Thoracic aorta (tissue), 2 donors: ENCODE measurements at places on chromosomes 2 and 18. TPM values are rescaled to one million over a fixed set of nuclear protein-coding genes. Genes with fewer than 3 reads are reported as not detected.

DNA sequence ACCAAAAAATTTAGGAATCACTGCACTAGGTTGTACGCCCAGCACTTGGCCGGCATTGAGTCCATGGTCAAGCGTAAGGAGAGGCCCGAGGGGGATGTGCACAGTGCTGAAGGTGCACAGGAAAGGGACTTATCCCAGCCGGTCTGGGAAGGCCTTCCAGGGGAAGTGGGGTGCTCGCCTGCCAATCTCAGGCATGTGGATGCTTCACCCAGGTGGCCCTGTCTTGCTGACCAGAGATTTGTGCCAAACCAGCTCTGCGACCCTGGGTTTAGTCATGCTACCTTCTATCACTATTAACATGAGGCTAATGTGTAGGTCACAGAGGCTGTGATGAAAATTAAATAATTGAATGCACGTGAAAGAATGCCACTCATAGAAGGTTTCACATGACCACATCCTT, 1.7 kb upstream of the ITM2C start:
- no peaks in the 10 kb centered on the region for H3K27me3 ChIP-seq
- no peak overlapping the region for H3K4me3 ChIP-seq
- no peak for DNase-seq

- no peak overlapping the region for H3K4me3 ChIP-seq
- H3K27ac ChIP-seq, result no peak overlapping the region
- no peaks in the 10 kb centered on the region for H3K4me1 ChIP-seq
- H3K36me3 ChIP-seq, result no peaks in the 10 kb centered on the region
- H3K27me3 ChIP-seq, result no peaks in the 10 kb centered on the region
Measured at GRCh38 chr2:147172493-147173188, 672.2 kb upstream of the ACVR2A start.

DNA sequence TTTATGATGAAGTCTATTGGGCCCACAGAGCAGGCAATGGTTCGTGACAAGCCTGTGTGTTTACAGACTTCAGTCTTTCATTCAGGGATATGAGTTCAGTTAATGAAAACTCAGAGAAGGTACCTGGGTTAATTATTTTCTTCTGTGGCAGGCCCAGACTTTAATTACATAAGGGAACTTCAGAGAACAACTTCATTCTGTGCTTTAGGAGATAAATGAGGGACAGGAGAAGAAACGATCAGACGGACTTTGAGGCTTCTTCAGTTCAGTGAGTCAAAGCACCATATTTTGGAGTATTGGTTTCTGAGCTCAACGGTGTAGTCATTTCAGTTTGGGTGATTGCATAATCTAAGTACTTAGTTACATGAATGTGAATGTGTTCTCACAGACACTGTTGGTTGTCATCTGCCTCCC, 203.0 kb upstream of the KCNJ3 start:
- no peak overlapping the region for H3K4me3 ChIP-seq
- no peaks in the 10 kb centered on the region for H3K36me3 ChIP-seq
- H3K27ac ChIP-seq, result no peak overlapping the region
- no peaks in the 10 kb centered on the region for H3K27me3 ChIP-seq
- peaks cover 4% of the 10 kb centered on the region for H3K4me1 ChIP-seq
- no peak for DNase-seq

The CNGA3 gene
- not detected for total RNA-seq

DNA sequence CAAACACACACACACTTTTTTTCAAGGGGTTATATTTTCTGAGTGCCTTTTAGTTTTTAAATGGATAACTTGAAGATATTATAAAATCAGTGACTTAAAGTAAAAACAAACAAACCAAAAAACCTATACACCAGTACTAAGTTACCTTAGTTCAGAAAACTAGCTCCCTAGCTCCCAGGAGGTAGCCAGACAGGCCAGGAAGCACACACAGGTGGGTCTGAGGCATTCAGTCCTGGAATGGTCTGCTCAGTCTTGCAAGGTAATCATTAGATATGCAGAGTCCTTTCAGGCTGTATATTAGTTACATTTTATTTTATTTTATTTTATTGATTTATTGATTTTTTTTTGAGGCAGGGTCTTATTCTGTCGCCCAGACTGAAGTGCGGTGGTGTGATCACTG, 10.7 kb upstream of the DYNC2LI1 start:
- no peak overlapping the region for H3K4me3 ChIP-seq
- H3K36me3 ChIP-seq, result no peaks in the 10 kb centered on the region
- H3K27ac ChIP-seq, result no peak overlapping the region
- no peak for DNase-seq
- H3K27me3 ChIP-seq, result no peaks in the 10 kb centered on the region

GRCh38 chr2:149388120-149388816, 57.9 kb downstream of the LYPD6 start:
- DNase-seq, result no peak
- H3K4me1 ChIP-seq, result no peaks in the 10 kb centered on the region
- no peak overlapping the region for H3K4me3 ChIP-seq

DNA sequence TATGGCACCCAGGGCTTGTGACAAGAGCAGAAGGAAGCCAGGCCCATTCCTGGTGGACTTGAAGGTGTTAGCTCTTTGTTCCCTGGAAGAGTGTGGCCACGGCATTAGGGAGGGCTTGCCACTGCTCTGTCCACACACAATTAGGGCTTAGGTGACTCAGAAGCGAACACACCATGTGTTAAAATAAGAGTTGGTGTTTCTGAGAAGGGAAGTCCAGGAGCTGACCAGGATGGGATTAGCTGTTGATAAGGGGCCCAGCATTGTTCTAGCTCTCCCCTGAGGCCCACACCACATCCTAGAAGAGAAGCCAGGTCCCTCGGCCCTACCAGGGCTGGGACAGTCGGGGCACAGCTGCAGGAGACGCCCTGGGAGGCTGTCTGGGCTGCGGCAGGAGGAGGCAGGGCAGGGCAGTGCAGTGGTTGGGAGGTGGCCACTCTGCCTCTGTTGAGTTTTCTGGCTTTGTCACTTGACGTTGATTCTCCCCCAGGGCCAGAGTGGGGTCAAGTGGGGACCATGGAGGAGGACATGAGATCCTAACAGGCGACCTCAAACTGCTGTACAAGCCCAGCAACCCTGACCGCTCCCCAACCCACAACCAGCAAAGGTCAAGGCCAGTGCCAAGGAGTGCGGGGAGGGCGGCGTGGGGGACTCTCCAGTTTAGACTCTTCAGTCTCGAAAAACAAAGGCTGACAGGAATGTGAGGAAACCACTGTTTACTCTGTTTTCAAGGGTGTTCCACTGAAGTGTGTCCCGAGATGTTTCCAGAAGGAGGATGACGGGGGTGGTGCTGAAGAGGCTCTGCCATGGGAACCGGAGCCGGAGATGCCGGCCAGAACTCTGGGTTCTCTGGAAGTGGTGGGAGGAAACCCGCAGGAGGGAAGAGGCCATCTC, 16.8 kb downstream of the GNLY start:
- peaks cover 7% of the 10 kb centered on the region for H3K4me1 ChIP-seq
- no peak overlapping the region for H3K4me3 ChIP-seq
- no peaks in the 10 kb centered on the region for H3K36me3 ChIP-seq
- no peak for DNase-seq

The ARHGAP25 gene
- total RNA-seq, result 14.5 TPM

DNA sequence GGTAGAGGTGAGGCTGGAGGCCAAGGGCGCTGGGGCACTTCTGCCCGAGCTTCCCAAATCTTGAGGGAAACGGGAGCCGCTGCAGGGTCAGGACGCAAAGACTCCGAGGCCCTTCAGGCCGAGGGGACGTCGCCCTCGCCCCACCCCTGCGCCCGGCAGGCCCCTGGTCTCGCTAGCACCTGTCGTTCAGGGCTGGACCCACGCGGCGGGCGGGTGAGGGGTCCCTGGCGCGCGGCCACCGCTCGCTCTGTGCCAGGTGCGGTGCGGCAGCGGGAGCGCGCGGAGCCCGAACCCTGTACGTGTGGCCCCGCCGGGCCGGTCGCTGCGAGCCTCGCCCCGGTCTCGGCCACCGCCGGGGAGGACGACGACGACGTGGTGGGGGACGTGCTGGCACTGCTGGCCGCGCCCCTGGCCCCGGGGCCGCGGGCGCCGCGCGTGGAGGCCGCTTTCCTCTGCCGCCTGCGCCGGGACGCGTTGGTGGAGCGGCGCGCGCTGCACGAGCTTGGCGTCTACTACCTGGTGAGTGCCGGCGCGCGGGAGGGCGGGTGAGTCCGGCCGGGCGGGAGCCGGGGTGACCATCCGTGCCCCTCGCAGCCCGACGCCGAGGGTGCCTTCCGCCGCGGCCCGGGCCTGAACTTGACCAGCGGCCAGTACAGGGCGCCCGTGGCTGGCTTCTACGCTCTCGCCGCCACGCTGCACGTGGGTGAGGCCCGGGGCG, 4.9 kb downstream of the ERFE start:
- H3K27ac ChIP-seq, result no peak overlapping the region
- H3K4me1 ChIP-seq, result peaks cover 34% of the 10 kb centered on the region
- no peak for DNase-seq
- no peaks in the 10 kb centered on the region for H3K36me3 ChIP-seq
- H3K27me3 ChIP-seq, result no peaks in the 10 kb centered on the region
- H3K4me3 ChIP-seq, result peak overlapping the region; percentile 60

DNA sequence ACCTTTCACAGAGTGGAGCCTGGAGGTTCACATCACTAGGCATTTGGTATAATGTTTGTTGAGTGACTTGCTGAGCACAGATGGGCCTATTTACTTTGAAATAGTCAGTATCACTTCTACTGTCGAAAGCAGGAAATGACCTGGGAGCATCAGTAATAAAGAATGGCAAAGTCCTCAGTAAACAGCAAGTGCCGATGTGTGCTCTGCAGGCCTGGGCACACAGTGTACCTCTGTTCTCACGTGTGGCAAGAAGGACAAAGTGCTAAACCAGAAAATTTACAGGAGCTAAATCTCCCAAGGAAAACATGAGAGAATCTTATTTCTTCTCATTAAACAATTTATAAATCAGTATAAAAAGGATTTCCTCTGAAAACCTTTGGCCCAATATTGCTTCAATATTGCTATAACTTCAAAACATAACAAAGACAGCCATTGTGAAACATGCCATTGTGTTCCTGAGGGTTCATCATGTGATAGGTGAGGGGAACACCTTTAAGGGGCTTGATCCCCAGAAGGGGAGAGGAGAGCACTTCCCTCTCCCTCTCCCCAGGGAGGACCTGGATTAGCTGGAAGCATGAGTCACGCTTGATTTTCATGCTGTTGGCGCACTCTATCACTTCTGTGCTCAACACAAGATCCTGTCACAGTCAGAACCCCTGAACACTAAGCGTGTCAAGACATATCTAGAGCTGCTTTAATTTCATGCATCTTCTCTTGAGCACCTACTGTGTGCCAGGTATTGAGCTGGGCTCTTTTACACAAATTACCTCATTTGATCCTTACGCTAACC, 131.5 kb upstream of the SMAD2 start:
- no peaks in the 10 kb centered on the region for H3K4me1 ChIP-seq
- DNase-seq, result no peak
- H3K4me3 ChIP-seq, result no peak overlapping the region
- no peaks in the 10 kb centered on the region for H3K27me3 ChIP-seq
- no peaks in the 10 kb centered on the region for H3K36me3 ChIP-seq

GRCh38 chr18:9223356-9223755, 86.8 kb downstream of the ANKRD12 start:
- DNase-seq, result no peak
- no peaks in the 10 kb centered on the region for H3K4me1 ChIP-seq
- H3K27ac ChIP-seq, result no peak overlapping the region
- H3K27me3 ChIP-seq, result no peaks in the 10 kb centered on the region
- H3K4me3 ChIP-seq, result no peak overlapping the region

- DNase-seq, result no peak
- H3K36me3 ChIP-seq, result no peaks in the 10 kb centered on the region
- peaks cover 1% of the 10 kb centered on the region for H3K4me1 ChIP-seq
Measured at GRCh38 chr2:145931781-145932395, 1412.0 kb upstream of the ZEB2 start.

- H3K27ac ChIP-seq, result no peak overlapping the region
- H3K36me3 ChIP-seq, result no peaks in the 10 kb centered on the region
- H3K4me3 ChIP-seq, result no peak overlapping the region
- H3K4me1 ChIP-seq, result no peaks in the 10 kb centered on the region
- H3K27me3 ChIP-seq, result no peaks in the 10 kb centered on the region
Measured at GRCh38 chr2:232282508-232283055, 96.0 kb upstream of the ALPP start.

The EVX2 gene
- total RNA-seq, result not detected

The DHRS9 gene
- 0.95 TPM for total RNA-seq

DNA sequence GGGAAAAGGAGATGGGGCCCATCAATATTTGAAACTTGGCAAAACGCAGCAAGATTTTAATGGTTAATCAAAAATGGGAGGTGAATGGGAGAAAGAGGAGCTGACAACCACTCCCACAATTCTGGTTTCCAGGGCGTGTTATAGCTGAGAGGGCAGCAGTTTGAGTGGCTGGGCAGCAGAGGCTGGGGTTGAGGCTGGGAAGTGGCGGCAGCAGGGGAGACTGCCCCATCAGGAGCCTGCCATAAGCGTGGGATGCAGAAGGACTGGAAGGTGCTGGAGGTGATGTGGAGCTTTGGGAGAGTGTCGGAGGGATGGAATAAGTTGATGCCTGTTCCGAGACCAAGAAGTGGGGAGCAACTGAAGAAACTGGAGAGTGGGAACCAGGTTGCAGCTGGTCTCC, 48.9 kb upstream of the SH3RF3 start:
- H3K4me1 ChIP-seq, result no peaks in the 10 kb centered on the region
- no peaks in the 10 kb centered on the region for H3K27me3 ChIP-seq
- no peak overlapping the region for H3K27ac ChIP-seq
- no peaks in the 10 kb centered on the region for H3K36me3 ChIP-seq
- DNase-seq, result no peak

The GPC1 gene
- total RNA-seq, result 162 TPM

The SMC6 gene
- 13.4 TPM for total RNA-seq

- no peak overlapping the region for H3K27ac ChIP-seq
- no peaks in the 10 kb centered on the region for H3K27me3 ChIP-seq
- H3K36me3 ChIP-seq, result no peaks in the 10 kb centered on the region
- no peak for DNase-seq
Measured at GRCh38 chr2:149221898-149222297, 108.5 kb upstream of the LYPD6 start.

GRCh38 chr2:199405241-199405640, 52.5 kb downstream of the SATB2 start:
- no peak for DNase-seq
- no peak overlapping the region for H3K27ac ChIP-seq
- H3K27me3 ChIP-seq, result no peaks in the 10 kb centered on the region
- no peaks in the 10 kb centered on the region for H3K36me3 ChIP-seq
- no peaks in the 10 kb centered on the region for H3K4me1 ChIP-seq

DNA sequence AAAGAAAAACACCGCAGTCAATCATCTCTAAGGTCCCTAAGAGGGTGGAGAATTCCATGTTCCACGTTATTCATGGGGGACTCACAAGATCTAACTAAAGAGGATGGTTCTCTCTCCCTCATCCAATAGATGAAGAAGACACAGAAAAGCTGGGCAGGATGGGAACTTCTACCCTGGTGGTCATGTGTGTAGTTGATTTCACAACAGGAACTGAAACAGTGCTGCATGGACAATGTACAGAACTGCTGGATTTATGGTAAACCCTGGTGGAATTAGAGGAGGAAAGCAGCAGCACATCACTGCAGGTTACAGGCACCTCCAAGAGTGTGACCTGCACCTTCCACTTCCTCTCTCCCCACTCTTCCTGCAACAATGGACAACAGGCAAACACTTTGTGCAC, 31.4 kb downstream of the FECH start:
- H3K4me3 ChIP-seq, result no peak overlapping the region
- no peak for DNase-seq

The C1QL2 gene
- not detected for total RNA-seq

- no peaks in the 10 kb centered on the region for H3K36me3 ChIP-seq
- H3K27ac ChIP-seq, result no peak overlapping the region
- no peak overlapping the region for H3K4me3 ChIP-seq
- DNase-seq, result no peak
- H3K27me3 ChIP-seq, result peaks cover 5% of the 10 kb centered on the region
- H3K4me1 ChIP-seq, result no peaks in the 10 kb centered on the region
Measured at GRCh38 chr2:232418056-232418455, 11.4 kb downstream of the ALPG start.

The FEV gene
- not detected for total RNA-seq

GRCh38 chr18:46411867-46412690, 244.9 kb downstream of the LOXHD1 start:
- peaks cover 37% of the 10 kb centered on the region for H3K4me1 ChIP-seq
- no peaks in the 10 kb centered on the region for H3K27me3 ChIP-seq
- no peaks in the 10 kb centered on the region for H3K36me3 ChIP-seq
